Central memory CD8-positive, alpha-beta T cell (primary cell): ENCODE measurements at places on chromosomes 7 and 10.

GRCh38 chr10:122096705-122097104 is 107.7 kb downstream of the TACC2 start:
- no peak for DNase-seq

DNA sequence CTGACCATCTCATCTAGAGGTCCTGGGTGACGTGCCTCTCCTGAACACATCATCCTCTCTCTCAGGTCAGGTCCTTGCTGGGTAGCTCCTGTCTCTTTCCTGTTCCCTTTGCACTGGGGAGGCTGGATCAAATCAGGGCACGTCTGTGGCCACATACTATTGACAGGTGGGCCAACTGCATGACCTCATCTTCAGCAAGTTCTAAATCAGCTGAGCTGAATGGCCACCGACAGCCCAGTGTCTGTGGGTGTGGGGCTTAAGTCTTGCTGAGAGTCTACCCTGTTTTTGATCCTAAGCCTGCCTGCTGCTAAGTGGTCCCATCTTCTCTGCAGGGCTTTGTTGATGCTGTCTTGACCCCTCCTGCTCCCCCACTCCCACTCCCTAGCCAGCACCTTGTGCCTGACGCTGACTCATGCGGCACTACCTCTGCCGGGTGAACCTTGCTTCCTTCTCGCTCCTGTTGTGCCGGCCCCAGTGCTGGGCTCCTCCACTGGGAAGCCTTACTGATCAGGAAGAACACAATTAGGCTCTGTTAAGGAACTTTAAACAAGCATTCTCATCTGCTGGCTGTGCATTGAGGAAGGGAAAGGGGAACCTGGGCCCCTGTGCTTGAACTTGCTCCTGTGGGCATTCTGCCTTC is 440.4 kb downstream of the PLXNA4 start:
- DNase-seq: no peak

DNA sequence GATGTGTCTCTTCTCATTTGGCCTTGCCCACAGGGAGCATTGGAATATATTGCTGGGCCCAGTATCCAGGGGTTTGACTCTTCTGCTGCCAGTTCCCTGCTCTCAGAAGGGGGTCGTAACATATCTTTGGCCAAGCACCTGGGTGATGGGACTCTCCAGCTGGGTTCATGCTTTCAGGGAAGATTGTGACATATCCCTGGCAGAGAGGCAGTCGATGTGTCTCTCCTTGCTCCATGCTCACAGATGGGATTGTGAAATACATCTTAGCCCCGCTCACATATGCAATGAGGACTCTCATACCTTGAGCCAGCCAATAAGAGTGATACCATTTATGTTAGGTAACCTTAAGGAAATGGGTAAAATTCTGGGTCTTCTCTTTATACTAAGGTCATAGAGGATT is 39.2 kb upstream of the ZNF680 start:
- no peak for DNase-seq

DNA sequence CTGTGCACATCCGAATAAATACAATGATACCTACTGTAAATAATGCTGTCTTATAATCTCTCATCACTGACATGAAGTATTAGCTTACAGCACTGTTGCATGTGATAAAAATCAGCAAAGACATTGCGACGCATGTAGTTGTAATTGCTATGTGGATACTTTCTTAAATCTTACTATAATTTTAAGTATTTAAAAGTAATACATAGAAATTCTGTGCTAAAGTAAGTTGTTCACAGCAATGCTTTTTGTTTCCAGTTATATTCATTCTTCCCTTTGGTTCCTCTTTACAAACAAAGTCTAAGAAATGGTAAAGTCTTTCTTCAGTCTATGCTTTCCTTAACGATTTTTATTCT is 113.7 kb upstream of the DGKB start:
- no peak for DNase-seq
